ENCODE measurements at places on chromosomes 6 and 20.

GRCh38 chr6:163263998-163264661 is 150.4 kb upstream of the QKI start:
- no peak for DNase-seq

DNA sequence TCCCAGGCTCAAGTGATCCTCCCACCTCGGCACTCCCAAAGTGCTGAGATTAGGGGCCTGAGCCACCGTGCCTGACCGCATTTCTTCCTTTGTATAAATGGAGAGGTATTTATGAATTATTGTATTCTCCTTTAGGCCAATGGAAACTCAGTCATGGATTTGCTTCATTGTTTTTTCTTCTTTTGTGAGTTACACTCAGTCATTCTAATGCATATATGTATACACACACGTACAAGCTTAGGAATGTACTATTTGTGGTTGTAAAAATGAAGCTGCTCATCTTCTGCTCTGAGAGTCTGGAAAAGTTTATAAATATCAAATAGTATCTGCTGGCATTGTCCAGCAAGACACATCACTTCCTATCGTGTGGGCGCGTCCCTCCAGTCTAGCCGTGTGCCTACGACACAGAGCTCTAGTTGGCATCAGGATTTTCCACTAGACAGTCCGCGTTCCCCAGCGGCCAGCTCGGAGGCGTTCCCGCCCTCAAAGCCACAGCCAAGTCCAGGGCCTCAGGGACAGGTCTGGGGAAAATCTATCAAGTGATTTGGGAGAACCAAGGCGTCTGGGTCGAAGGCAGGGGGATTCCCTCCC is 215.2 kb downstream of the NFATC2 start:
- no peak for DNase-seq

GRCh38 chr6:38959138-38959537 is 89.4 kb upstream of the GLP1R start:
- DNase-seq: no peak

- no peak for DNase-seq
Observed at GRCh38 chr6:136112262-136112661, 137.8 kb downstream of the MTFR2 start.

- DNase-seq: no peak
Observed at GRCh38 chr20:31568773-31569162, 36.3 kb upstream of the ID1 start.

- peak; percentile 26 for DNase-seq
Observed at GRCh38 chr6:43172104-43173007, 1.3 kb downstream of the SRF start.

GRCh38 chr20:1204576-1204975 is 1.3 kb downstream of the C20orf202 start:
- no peak for DNase-seq

DNA sequence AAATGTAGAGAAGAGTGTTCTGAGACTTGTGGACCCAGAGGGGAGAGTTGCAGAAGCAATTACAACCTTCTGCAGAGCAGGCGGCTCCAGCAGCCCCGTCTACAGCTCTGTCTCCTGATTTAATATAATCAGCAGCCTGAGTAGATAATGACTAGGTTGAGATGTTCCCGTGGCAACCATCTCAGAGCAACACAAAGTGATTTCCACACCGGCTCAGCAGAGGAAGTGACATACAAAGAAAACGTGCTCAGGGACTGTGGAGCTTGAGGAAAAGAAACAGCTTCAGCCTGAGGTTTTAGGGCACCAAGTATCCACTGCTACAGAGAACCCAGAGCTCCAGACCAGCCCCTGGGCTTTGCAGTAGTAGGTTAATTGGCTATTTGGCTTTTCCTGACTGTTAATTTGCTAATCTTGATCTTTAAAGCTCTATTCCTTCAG is 136.4 kb downstream of the MTFR2 start:
- DNase-seq: no peak

GRCh38 chr6:64014595-64014994 is 379.0 kb downstream of the PHF3 start:
- no peak for DNase-seq

DNA sequence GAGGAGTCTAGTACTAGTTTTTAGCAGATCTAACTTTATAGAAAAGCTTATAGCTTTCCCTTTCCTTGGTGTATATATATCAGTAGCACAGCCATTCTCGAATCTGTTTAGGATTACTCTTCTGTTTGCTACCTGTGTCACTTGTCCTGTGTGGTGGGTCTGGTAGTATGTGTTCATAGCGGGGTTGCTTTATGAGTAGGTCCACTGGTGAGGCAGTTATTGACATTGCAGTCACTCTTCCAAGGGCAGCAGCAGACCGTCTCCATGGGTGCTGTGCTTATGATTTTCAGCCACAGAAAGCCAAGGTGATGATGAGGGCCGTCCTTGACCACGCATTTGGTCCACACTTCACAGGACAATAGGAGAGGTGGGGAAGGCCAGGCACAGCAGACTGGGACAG is 171.5 kb downstream of the CDKAL1 start:
- no peak for DNase-seq

DNA sequence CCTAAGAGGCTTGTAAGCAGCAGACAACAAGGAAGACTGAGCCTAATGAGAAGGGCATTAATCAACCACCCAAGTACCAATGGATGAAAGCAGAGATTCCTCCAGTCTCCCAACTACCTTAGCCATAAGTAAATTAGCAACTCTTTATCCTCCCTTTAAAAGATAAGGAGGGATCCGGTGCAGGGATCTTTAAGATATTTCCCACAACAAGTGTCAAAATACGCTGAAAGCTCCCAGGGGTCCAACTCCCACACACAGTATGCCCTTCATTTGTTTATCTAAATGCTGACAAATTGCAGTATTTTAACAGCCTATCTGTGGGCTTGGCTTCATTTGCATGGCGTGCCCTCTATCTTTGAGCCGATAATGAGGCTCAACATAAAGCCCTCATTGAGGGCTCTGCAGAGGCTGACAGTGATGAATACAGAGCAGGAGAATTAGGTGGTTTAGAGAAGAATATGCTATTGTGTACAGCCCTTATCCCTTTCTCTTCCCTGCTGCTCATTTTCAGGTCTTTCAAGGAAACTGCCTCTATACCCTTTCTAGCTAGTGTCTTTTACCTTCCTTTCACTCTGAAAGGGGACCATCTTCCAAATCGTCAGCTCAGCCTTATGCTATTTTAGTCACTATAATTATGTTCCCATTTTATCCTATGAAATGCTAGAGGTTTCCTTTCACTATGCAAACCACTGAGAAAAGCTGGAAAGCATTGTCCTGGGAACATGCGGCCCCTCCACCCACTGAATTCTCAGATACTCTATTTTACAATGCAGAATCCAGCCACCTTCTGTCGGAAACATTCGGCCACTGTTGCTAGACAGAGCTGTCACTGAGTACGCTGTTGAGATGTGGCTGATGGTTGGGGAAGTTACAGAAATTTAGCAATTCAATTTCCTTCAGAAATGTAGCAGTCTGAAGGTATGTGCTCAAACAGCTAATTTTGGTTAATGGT is 575.2 kb upstream of the JAG1 start:
- DNase-seq: no peak

- no peak for DNase-seq
Observed at GRCh38 chr20:2337142-2337541, 41.3 kb downstream of the TGM3 start.

DNA sequence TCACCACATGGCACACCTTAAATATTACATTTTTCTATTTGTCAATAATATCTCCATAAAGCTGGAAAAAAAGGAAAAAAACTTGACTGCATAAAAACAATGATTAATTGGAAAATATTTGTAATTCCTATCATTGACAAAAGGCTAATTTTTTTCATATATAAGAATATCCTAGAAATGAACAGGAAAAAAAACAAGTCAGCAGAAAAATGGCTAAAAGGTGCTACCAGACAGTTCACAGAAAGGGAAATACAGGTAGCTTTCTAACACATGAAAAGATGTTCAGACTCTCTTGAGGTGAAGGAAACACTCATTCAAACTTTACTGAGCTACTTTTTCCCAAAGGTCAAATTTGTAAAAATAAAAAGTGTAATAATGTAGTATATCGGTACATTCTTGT is 104.1 kb upstream of the SCAF8 start:
- no peak for DNase-seq

DNA sequence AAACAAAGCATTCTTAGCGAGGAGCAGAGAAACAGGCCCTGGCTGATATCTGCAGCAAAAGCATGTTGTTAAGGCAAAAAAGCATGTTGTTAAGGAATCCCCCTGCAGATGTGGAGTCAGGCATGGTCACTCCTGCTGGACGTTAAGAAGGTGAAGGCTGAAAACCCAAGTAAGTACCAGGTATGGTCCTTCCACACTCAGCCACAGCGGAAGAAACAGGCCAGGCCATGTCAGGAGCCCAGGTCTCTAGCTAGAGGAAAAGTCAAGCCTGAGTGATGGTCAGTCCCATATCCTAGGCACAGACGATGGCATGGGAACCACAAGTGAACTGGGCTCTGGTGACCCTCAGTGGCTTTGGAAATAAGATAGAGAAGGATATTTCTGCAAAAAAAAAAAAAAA is 32.5 kb upstream of the MAS1L start:
- DNase-seq: no peak

Data from NCI-H2171 (cell line).